B cell (primary cell): ENCODE measurements at places on chromosomes 6 and 20.

DNA sequence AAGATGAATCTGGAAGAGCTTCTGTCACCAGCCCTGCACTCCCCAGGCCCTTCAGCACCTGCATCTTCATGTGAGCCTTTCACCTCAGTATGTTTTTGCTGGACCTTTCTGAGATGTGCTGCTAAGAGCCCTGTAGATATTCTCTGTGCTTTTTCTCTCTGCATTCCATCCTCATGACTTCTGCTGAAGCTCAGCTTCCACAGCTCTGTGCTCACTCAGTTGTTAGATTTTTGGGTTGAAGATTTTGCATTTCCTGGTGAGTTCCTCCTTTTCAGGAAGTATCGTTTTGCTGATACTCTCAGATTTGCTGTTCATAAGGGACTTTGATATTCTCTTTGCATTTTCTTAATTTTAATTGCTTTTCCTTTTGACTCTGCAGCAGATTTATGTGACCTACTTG lies 18.3 kb downstream of the KIAA1586 start:
- DNase-seq: no peak

DNA sequence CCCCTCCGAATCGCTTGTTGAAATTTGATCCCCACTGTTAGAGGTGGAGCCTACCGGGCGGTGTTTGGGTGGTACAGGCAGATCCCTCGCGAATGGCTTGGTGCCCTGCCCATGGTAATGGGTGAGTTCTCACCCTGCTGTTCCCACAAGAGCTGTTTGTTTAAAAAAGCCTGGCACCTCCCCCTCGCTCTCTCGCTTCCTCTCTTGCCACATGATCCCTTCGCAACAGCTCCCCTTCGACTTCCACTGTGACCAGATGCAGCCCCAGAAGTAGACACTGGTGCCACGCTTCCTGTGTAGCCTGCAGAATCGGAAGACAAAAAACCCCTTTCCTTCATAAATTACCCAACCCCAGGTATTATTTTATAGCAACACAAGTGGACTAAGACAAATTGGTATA lies 292.2 kb upstream of the QKI start:
- DNase-seq: no peak

GRCh38 chr6:136532030-136532429 lies 18.2 kb downstream of the MAP7 start:
- no peak for DNase-seq

- DNase-seq: no peak
Measured at GRCh38 chr6:11615214-11615602, 77.7 kb downstream of the TMEM170B start.

- no peak for DNase-seq
Measured at GRCh38 chr20:42214074-42214473, 595.9 kb upstream of the CHD6 start.

- DNase-seq: peak; percentile 38
Measured at GRCh38 chr6:143677891-143678791, at the start of gene PHACTR2. TSS of gene PHACTR2 (plus strand) at chr6:143677965. CDS start at chr6:143678164, 199 bp downstream.

GRCh38 chr6:36590237-36590636 lies 3.9 kb upstream of the SRSF3 start:
- no peak for DNase-seq

DNA sequence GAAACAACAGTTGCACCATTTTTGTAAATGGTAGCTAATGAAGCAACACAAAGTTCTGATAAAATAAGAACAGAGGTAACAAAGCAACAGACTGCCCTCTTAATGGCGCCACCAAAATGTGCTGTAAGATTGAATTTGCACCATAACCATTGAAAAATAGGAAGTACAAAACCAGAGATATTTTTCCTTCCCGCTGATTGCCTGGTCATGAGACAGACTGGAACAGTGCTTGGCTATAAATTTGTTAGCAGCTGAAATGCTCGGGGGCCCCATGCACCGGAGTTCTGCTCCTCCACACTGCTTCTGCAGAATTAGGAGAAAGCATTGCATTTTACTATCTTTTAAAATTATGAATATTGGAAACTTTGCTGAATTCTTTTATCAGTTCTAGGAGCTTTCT lies 164.4 kb upstream of the QKI start:
- DNase-seq: no peak

- no peak for DNase-seq
Measured at GRCh38 chr20:34956041-34956458, 382 bp downstream of the MYH7B start.

DNA sequence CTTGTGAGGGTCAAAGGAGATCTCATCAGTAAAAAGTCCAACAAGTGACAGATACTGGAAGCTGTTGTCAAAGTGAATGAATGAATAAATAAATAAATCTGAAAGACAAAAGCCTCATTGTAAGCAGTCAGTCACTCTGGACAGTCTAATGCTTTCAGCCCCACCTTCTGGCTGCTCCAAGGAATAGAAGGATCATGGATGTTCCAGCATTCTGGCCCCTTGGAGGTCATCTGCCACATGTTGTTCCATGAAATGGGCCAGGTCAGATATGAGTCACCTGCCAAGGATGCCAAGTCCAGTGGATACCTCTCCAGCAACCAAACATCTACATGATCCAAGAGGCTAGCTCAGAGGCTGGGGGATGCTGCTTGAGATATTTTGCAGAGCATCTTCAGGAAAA lies 185.6 kb downstream of the BMP7 start:
- no peak for DNase-seq

DNA sequence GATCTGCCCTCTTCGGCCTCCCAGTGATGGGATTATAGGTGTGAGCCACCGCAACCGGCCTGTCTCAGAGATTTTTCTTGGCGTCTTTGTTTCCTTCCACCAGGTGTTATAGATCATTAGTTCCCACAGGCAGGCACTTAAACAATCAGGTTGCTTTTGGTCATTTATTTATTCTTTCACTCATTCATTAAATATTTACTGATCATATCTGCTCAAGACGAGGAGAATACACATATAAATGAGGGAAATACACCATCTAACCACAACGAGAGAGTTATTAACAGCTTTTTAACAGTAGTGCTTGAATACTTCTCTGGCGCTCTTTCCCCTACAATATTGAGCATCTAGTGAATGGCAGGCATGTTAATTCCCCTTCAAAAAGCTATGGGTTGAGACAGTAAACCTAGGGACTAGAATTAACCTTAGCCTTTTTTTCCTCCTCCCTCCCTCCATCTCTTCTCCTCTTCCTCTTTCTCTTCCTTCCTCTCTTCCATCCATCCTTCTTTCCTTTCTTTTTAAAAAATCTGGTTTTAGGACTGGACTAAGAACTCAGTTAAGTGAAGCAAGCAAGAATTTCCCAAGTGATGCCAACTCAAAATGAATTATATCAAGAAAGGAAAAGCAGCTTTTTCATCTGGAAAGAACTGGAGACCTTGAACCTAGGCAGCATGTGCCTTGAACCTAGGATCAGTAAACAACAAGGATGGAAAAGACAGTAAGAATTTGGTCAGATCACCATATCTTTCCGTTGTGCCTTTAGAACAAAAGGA lies 41.1 kb upstream of the RFPL4B start:
- no peak for DNase-seq

GRCh38 chr6:1856381-1856780 lies 246.7 kb downstream of the FOXC1 start:
- DNase-seq: peak; percentile 78

- no peak for DNase-seq
Measured at GRCh38 chr20:44533928-44534327, 12.1 kb upstream of the SERINC3 start.

DNA sequence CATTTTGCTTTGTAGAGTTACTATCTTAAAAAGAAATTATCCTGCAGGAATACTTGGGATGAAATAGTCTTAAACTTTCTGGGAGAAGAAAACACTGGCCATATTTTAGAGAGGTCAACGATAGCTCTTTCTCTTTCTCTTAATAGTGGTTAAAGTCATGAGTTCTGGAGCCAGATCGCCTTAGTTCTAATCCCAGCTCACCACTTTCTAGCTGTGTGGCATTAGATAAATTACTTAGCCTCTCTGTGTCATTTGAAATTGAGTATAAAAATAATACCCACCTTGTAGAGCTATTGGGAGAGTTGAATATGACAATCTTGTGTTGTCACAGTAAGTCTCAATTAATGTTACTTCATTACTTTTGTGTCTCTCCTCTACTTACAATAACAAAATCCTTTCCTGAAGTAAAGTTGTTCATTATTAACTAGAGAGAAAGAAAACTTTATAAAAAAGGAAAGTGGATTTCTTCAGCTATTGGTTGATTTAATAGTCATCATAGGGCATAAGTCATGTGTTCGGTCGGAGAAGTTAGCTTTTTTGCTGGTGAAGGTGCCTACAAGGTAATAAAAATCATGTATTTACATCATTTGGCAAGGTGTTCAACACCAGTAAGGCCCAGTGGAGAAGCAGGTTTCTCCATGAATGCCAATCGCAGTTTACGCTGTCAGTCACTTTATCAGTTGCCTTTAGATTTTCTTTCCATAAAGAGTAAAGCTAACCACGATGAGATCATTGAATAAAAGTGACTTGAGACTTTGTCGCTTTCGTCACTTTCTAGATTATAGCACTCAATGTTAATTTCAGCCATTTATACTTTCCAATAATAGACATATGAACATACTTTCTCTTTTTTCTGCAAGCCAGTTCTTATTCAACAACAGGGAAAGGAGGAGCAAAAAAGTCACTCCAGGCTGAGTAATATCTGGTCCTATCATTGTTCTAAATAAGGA lies 2.0 kb downstream of the NEDD9 start:
- DNase-seq: no peak

DNA sequence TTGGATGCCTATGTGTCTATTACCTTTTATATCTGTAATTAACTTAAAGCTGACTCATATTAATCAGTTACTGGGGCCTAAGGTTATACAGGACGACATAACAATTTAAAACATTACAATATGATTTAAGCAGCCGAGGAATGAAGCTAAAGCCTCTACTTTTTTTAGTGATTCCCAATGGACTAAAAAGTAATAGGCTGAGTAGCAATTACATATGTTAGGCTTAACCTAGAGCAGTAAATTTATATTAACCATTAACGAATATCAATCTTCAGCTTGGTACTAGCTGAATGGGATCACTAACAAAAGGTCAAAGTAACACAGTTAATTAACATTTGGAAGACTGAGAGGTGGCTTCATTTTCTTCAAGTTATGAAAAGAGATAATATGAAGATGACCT lies 43.1 kb downstream of the STK38 start:
- DNase-seq: no peak

GRCh38 chr20:35191419-35192117 lies 19.7 kb downstream of the PROCR start:
- no peak for DNase-seq

- DNase-seq: no peak
Measured at GRCh38 chr6:122220254-122220653, 179.2 kb upstream of the HSF2 start.

GRCh38 chr6:109944448-109944847 lies 33.7 kb upstream of the GPR6 start:
- no peak for DNase-seq

DNA sequence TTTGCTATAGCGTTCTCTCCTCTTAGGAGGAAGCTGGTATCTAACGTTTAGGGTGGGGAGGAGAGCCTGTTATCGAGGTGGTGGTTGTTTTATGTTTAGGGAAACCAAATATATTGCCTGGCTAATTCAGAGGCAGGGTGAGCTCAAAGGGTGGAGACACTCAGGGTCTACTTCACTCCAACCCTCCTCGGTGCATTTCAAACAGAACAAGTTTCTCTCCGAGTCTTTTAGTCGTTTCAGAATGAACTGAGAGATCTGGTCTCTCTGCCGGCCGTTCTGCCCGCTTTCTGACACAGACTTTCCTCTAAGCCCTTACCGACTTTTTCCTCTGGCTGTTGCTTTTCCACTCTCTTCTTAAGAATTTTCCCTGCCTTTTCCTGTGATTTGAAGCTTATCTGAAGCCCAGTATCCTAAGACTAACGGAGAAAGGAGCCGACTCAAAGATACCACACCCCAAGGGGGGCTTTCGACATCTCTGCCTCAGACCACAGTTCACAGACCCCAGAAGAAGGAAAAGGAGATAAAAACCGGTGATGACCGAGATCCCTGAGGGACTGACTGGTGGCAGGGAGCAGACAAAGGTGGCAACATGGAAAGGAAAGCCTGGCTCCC lies 865 bp downstream of the STK38 start:
- DNase-seq: peak; percentile 48

DNA sequence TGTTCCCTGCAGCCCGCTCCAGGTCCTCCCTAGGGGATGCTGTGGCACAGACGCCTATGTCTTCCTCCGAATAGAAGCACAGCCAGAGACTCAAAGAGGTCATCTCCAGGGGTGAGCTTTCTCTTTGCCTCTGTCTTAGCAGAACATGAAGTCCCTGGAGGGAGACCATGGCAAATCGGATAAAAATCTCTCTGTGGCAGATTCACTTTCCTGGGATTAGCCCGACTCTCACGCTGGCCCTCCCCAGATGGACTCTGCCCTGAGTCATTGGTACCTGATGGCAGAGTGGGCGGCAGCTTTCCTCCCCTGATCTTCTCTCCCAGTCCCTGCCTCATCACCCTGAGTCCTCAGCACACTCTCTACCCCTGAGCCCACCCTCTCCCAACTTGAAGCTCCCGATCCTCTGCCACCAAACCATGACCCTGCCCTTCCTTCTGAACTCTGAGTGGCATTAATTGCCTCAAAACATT lies 58.0 kb upstream of the CCDC167 start:
- no peak for DNase-seq

GRCh38 chr20:47127546-47127945 lies 229.0 kb downstream of the ZMYND8 start:
- no peak for DNase-seq

- DNase-seq: no peak
Measured at GRCh38 chr6:100117680-100118079, 123.7 kb upstream of the MCHR2 start.
